ENCODE measurements at places on chromosomes 7 and 10. TPM values are rescaled to one million over a fixed set of nuclear protein-coding genes. Genes with fewer than 3 reads are reported as not detected.

The CCDC136 gene
- polyA plus RNA-seq = not detected

The TSPAN15 gene
- polyA plus RNA-seq = 18.1 TPM

The KIF11 gene
- 0.87 TPM for polyA plus RNA-seq

The ING3 gene
- 29.7 TPM for polyA plus RNA-seq

The GHRHR gene
- not detected for polyA plus RNA-seq

The GLI3 gene
- not detected for polyA plus RNA-seq

- no peaks in the 10 kb centered on the region for H3K36me3 ChIP-seq
- no peaks in the 10 kb centered on the region for H3K27me3 ChIP-seq
- DNase-seq = peak; percentile 62
- H3K27ac ChIP-seq = peak overlapping the region; percentile 10
These were observed 34.9 kb upstream of the PRSS1 start for GRCh38 chr7:142714375-142714774.

DNA sequence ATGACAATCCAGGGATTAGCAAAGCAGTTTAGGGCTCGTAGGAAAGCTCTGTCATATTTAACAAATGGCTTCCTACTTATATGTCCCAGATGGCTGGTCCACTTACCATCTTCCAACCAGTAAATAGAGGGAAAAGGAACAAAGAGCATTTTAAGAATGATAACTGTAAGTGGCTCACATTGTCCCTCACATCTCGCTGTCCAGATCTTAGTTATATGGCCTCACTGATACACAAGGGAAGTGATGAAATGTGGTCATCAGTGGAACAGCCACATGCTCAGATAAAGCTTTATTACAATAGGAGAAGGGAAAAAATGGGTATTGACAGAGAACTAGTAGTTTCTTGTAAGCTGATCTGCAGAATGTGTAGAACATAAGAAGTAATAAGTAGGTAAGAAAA lies 35.8 kb downstream of the IQUB start:
- no peak for DNase-seq
- no peaks in the 10 kb centered on the region for H3K4me1 ChIP-seq
- H3K4me3 ChIP-seq = no peak overlapping the region
- no peaks in the 10 kb centered on the region for H3K36me3 ChIP-seq
- peaks cover 6% of the 10 kb centered on the region for H3K27me3 ChIP-seq
- no peak overlapping the region for H3K27ac ChIP-seq

DNA sequence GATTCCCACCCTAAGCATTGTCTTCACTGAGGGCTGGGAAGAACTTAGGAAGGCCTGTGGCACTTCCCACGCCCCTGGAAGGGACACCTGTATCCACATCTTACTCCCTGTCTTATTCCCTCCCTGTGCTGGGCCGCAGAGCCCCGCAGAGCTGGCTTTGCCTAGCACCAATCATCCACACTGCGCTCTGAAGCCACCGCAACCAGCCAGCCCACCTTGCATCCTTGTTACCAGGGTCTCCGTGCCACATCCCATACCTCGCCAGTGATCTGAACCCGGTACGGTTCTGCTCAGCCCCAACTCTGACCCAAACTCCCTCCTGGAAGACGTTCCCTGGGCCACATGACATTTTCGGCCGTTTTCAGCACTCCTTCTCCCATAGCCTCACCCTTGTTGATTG lies 101.4 kb upstream of the PITRM1 start:
- no peaks in the 10 kb centered on the region for H3K27me3 ChIP-seq
- H3K27ac ChIP-seq = no peak overlapping the region
- no peak overlapping the region for H3K4me3 ChIP-seq
- DNase-seq = no peak
- no peaks in the 10 kb centered on the region for H3K4me1 ChIP-seq
- H3K36me3 ChIP-seq = no peaks in the 10 kb centered on the region

- H3K4me3 ChIP-seq = no peak overlapping the region
- H3K27ac ChIP-seq = no peak overlapping the region
- H3K27me3 ChIP-seq = no peaks in the 10 kb centered on the region
- H3K4me1 ChIP-seq = peaks cover 78% of the 10 kb centered on the region
- DNase-seq = no peak
- no peaks in the 10 kb centered on the region for H3K36me3 ChIP-seq
These were observed 194.8 kb downstream of the RNLS start for GRCh38 chr10:88388324-88388723.

DNA sequence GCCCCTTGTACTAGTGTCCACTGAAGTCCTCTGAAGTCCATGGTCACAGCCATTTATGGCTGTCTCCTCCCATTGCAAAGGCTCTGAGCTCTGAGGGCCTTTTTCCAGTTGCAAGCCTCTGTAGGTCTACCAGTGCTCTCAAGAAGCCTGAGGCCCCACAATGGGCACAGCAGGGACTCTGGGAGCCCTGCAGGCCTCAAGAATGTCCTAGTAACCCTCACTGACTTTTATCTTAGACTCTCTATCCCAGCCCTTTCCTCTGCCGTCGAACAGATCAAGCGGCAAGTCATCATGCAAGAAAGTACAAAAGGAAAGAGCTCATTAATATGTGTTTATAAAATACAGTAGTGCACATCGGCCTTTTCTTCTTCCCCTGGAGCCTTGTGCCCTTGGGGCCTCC lies 23.4 kb downstream of the VWA2 start:
- no peak for DNase-seq
- no peak overlapping the region for H3K4me3 ChIP-seq
- H3K36me3 ChIP-seq = no peaks in the 10 kb centered on the region

- H3K27ac ChIP-seq = no peak overlapping the region
- no peak overlapping the region for H3K4me3 ChIP-seq
These were observed 15.1 kb downstream of the CAMK2B start for GRCh38 chr7:44310221-44310848.

DNA sequence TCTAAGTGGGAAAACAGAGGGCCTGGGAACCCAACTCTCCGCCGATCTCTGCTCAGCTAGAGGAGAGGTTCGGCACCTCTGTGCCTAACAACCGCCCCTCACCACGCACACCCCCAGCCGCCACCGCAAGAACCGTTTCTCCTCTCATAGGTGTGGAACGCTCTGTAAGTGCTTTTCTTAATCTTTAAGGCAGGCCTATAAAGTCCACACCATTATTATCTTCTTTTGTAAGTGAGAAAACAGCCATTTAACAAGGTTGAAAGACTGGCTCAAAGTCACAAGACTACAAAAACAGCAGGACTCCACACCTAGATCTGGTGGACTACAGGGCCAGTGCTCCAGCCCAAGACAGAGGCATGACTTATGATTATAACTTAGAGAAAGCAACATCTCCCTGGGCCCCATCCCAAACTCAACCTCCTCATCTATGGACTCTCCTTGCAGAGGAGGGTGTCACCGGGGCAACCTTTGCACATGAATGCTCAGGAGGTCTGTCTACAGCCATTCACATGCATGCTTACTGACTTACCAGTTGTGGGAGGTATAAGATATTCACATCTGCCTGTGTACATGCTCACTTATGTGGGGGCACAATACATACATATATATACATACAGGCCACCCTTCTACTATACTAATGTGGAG lies 7.9 kb upstream of the NKX2-3 start:
- H3K27me3 ChIP-seq = peaks cover 28% of the 10 kb centered on the region
- DNase-seq = no peak
- H3K27ac ChIP-seq = no peak overlapping the region
- no peaks in the 10 kb centered on the region for H3K36me3 ChIP-seq
- no peak overlapping the region for H3K4me3 ChIP-seq

GRCh38 chr10:11381023-11381422 lies 230.4 kb downstream of the USP6NL start:
- no peaks in the 10 kb centered on the region for H3K4me1 ChIP-seq
- no peak overlapping the region for H3K4me3 ChIP-seq
- no peaks in the 10 kb centered on the region for H3K36me3 ChIP-seq
- no peaks in the 10 kb centered on the region for H3K27me3 ChIP-seq
- H3K27ac ChIP-seq = no peak overlapping the region
- no peak for DNase-seq

- no peaks in the 10 kb centered on the region for H3K4me1 ChIP-seq
- H3K27me3 ChIP-seq = no peaks in the 10 kb centered on the region
- no peak overlapping the region for H3K4me3 ChIP-seq
- H3K27ac ChIP-seq = no peak overlapping the region
- H3K36me3 ChIP-seq = no peaks in the 10 kb centered on the region
- no peak for DNase-seq
These were observed 8.0 kb downstream of the PDGFA start for GRCh38 chr7:511476-512145.

- H3K4me1 ChIP-seq = peaks cover 3% of the 10 kb centered on the region
- no peaks in the 10 kb centered on the region for H3K27me3 ChIP-seq
- no peak for DNase-seq
These were observed 35.1 kb downstream of the PLAC9 start for GRCh38 chr10:80167471-80168161.

DNA sequence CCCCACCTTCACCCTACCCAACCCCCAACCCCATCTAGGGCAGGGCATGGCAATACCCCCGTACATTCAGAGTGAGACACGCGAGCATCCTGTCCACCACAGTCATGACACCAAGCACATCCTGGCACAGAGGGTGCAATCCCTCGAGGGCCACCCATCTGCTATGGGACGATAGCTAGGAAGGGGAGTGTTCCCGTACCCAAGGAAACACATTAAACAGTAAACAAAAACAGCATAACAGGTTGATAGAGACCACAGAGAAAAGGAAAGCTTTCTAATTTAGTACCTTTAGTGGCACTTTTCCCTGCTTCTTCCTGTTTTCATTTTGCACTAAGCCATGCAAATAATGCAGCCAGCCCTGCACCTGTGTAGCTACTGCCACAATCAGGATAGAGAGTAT lies 2.3 kb upstream of the SMKR1 start:
- peaks cover 6% of the 10 kb centered on the region for H3K4me1 ChIP-seq
- H3K36me3 ChIP-seq = no peaks in the 10 kb centered on the region

GRCh38 chr10:110852255-110852896 lies 19.4 kb upstream of the PDCD4 start:
- H3K4me3 ChIP-seq = no peak overlapping the region
- no peak overlapping the region for H3K27ac ChIP-seq
- no peak for DNase-seq
- H3K36me3 ChIP-seq = no peaks in the 10 kb centered on the region

DNA sequence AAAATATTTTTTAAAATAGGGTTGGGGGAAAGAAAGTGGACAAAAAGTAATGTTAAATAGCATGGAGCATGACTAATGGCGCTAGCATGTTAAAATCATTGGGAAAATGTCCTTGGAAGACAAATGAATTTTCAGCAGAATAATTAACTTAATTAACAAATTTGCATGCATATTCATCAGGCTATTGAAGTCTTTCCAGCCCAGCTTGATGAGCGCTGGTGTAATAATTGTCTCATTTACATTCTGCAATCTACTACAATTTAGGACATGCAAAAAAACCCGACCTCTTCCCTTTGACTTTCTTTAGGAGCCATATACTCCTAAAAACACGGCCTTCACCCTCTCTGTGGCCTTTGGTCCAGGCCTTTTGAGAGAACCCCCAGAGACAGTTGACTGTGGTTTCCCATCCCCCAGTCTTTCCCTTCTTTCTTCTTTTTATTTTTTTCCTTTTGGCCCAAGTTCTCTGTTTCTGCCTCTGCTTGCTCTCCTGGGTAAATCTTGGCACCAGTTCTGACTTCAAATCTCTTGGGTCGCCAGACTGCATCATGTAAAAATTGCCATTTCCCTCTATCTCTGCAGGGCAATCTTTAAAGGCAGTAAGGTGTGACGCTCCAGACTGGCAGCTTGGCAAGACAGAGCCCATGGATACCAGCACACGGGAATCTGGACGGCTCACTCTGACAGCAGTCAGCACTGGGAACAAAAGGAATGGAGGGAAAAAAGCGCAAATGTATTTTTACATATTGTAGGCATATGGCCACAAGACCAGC lies 105.5 kb downstream of the NEUROD6 start:
- no peaks in the 10 kb centered on the region for H3K4me1 ChIP-seq
- no peak overlapping the region for H3K4me3 ChIP-seq
- no peaks in the 10 kb centered on the region for H3K36me3 ChIP-seq
- H3K27ac ChIP-seq = no peak overlapping the region

DNA sequence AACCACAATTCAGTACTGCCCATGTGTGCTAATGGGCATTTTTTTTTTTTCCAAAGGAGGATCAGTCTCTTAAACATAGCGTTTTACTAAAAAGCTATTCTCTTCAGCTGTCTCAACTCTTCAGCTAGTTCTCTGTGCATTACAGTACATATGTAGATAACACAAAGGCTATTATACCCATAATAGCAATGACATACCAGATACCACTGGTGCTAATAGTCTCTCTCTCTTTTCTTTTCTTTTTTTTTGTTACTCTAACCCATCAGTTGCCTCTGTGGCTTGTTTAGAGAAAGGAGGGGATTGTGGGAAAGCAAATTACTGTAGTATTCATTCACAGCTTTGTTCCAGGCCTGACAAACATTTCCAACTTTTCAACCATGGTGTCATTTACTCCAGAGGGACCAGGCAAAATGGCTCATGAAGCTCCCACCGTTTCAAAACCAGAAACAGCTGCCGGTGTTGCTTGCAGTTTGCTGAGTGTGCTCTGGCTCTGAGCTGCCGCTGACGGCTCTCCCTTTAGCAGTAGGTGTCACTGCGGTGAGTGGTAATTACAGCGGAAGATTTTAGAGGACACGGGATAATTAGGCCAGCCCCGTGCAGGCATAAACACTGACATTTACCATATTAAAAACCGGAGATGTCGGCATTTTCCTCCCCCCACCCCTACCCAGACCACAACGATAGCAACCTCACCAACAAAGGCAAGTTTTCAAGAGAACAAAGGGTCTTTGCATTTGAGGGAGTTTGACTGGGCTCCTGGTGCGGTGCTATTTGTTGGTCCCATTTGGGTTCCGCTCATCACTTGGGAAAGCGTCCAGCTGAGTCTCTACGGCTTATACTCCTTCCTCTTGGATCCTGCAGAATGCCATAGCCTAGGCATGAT lies 1005.5 kb downstream of the KCNMA1 start:
- H3K36me3 ChIP-seq = no peaks in the 10 kb centered on the region
- no peak overlapping the region for H3K4me3 ChIP-seq
- DNase-seq = no peak
- H3K27me3 ChIP-seq = no peaks in the 10 kb centered on the region

DNA sequence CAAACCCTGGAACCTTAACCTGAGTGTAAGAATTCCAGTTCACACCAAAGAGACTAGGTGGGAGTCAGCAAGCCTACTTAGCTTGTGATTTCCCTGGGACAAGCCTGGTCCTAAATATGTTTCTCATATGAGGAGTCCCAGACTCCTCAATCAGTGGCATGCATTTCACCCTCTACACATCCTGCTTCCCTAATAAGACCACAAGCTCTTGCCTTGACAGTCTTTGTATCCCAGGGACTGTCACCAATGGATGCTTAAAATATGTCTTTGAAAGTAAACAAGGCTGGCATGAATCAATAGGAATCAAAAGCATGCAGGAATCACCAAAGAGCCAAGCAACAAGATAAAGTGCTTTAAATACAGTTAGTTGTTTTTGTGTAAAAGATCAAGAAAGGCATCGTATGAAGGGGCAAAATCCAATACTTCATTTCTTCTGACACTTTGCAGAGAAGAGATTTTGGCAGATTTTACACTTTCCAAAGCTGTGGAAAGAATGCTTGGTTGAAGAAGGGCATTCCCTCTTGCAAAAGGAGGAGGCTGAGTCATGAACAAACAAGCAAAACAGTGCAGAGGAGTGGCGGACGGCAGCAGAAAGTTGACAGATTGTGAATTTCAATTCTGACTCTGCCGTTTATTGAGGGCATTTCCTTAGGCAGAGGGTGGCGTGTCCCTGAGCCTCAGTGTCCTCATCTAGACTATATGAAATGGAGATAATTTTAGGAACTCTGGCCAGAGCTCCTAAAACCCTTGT lies 8.5 kb upstream of the NFE2L3 start:
- H3K36me3 ChIP-seq = no peaks in the 10 kb centered on the region
- H3K4me3 ChIP-seq = no peak overlapping the region
- DNase-seq = no peak
- H3K4me1 ChIP-seq = no peaks in the 10 kb centered on the region
- no peak overlapping the region for H3K27ac ChIP-seq

GRCh38 chr7:132291481-132291880 lies 284.8 kb downstream of the PLXNA4 start:
- H3K4me3 ChIP-seq = no peak overlapping the region
- no peaks in the 10 kb centered on the region for H3K27me3 ChIP-seq
- no peak for DNase-seq
- H3K27ac ChIP-seq = no peak overlapping the region
- no peaks in the 10 kb centered on the region for H3K4me1 ChIP-seq
- no peaks in the 10 kb centered on the region for H3K36me3 ChIP-seq

All from CD4-positive, alpha-beta memory T cell (primary cell).